ENCODE measurements at places on chromosomes 4 and X.

- no peak for DNase-seq
These were observed 13.8 kb upstream of the PLXNB3 start for GRCh38 chrX:153750127-153750774.

- DNase-seq, result peak; percentile 100
These were observed 435 bp upstream of the MXD4 start for GRCh38 chr4:2262145-2262943.

DNA sequence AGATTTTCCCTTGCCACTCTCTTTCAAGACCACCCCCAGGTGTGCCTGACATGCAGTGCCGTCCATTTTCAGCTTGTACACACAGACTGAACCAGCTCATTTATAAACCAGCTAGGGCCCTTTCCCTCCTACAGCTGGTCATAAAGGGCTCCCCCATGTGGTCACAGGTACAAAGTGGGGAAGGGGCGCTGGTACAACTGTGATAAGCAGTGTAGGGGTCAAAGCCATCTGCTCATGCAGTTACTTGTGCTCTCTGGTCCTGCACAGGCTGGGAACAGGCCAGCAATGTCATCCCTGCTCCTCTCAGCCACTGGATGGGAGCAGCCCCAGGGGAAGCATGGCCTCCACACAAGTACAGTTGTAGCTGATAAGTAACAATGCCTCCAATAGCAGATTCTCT is 20.6 kb downstream of the GABRQ start:
- DNase-seq, result no peak

DNA sequence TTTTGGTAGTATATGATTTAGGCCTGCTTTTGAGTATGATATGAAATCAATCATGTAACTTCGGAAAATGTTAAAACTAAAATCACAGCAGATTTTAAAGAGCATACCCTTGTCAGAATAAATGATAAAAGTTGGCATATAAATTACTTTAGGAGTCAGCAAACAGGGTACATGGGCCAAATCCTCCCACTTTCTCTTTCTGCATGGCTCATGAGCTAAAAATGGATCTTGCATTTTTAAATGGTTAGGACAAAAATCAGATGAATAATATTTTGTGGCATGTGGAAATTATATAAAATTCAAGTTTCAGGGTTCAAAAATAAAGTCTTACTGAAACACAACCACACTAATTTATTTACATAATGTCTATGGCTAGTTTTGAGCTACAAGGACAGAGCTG is 214.9 kb downstream of the GASK1B start:
- DNase-seq, result no peak

- peak; percentile 36 for DNase-seq
These were observed 14.7 kb upstream of the DCHS2 start for GRCh38 chr4:154506253-154506652.

DNA sequence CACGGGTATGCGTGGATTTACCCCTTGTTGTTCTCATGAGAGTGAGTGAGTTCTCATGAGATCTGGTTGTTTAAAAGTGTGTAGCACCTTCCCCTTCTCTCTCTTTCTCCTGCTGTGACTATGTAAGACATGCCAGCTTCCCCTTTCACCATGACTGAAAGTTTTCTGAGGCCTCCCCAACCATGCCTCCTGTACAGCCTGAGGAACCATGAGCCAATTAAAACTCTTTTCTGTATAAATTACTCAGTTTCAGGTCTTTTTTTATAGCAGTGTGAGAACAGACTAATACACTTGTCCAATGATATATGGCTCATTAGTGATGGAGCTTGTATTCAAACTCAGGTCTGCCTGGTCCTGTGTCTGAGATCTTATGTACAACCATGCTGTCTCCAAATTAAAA is 28.5 kb upstream of the RTL3 start:
- DNase-seq, result no peak

GRCh38 chr4:135120195-135120594 is 918.6 kb upstream of the PABPC4L start:
- DNase-seq, result peak; percentile 35

DNA sequence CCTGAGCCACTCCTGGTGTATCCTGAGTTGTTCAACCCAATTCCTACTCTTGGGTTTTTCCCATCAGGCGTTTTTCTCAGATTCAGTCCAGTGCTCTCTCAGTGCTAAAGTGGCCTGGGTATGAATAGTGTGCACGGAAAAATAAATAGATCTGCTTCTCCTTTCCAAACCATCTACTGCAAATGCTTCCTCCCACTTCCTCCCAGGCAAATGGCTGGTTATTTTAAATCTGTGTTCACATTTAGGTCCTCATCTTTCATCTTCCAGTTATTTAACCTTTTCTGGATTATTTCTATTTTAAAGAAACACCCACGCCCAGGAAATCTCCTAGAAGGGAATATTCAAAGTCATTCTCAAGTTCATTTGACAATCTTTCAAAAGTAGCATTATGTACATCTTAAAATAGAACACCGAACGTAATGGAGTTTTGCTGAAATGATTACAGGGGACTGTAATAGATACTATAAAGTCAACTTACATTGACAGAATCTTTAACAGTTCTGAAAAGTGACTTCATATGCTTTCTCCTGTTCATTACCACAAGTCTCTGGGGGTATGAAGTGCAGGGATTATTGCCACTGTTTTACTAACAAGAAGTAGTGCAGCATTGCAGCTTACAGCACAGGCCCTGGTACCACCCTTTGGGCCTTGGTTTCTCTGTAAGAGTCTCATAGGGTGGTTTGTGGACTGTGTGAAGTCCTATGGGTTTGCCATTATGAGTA is 66.3 kb downstream of the MED28 start:
- no peak for DNase-seq

GRCh38 chr4:165626316-165626715 is 246.7 kb upstream of the TLL1 start:
- no peak for DNase-seq

- no peak for DNase-seq
These were observed 300.7 kb downstream of the USP46 start for GRCh38 chr4:52358366-52358765.

GRCh38 chrX:48460606-48461005 is 9.5 kb downstream of the SLC38A5 start:
- DNase-seq, result no peak

DNA sequence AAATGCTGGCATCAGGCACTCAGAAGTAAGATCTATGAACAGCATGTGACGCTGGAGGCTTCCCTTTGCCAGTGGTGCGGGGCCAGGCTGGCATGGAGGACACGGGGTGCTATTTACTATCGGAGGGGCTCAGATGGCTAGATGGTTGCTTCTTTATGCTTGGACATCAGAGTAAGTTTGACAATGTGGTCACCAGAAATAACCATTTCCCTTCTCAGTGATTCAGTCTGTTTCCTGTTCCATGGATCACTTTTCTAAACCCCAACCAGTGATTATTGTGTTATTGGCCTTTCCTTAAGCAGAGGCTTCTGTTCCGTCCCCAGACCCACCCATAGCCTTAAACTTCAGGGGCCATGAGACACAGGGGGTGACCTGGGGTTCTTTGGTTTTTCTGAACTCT is 55.4 kb upstream of the DHX15 start:
- no peak for DNase-seq

DNA sequence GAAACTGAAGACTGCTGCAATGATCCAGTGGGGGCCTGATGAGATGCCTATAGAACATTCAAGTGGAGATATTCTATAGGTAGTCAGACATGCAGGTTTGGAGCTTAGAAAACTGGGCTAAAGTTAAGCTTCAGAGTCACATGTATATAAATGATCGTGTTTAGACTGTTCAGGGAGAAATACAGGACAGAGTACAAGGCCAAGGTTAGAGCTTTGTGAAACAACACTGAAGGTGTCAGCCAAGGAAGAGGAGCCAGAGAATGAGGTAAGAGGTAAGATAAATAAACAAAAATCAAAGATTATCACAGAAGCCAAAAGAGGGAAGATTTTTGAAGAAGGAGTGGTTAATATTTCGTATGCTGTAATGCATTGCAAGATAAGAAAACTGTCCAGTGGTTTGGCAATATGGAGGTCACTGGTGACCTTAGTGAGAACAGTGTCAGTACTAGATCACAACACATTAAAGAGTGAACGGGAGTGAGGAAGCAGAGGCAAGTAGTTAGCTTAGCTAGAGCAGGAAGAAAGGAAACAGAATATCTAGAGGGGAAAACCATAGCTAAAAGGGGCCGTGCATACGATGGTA is 58.0 kb upstream of the KLHL13 start:
- DNase-seq, result no peak

DNA sequence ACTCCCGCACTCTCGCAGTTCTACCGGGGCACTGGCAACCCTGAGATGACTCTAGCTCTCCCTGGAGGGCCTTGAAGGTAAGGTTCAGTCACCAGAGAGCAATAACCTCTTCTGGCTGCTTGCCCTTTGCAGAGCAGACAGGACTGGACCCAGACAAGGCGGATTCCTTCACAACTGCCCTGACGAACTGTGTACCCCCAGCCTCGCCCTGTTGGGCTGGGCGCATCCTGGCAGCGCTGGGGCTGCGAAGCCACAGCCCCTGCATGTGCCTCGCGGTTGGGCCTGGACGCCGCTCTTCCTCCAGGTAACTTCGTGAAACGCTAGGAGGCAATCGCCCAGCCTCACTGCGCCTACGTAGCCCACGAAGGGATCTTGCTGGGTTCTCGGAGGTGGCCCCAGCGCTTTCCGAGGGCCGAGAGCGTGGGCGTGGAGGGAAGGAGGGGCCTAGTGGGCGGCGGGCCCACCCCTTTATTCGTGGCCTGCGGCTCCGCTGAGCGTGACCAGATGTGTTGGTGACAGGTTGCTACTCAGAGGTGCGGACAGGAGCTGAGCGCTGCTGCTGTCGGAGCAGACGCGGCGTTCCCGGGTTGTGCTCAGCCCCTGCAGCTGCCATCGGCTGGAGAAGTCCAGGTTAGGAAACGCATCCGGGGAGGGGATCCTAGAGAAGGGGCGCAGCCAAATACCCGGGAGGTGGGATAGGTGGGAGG is 1.9 kb upstream of the MAMLD1 start:
- DNase-seq, result no peak

GRCh38 chr4:106039796-106040195 is 144.5 kb downstream of the NPNT start:
- DNase-seq, result no peak

- DNase-seq, result no peak
These were observed 9.2 kb downstream of the AREG start for GRCh38 chr4:74453829-74454742.

- no peak for DNase-seq
These were observed 56.9 kb downstream of the METTL14 start for GRCh38 chr4:118742050-118742449.

- DNase-seq, result no peak
These were observed 80.9 kb downstream of the PRDM5 start for GRCh38 chr4:120841580-120841979.

- DNase-seq, result no peak
These were observed 876.3 kb downstream of the C4orf33 start for GRCh38 chr4:129972257-129972656.

GRCh38 chr4:122973465-122973864 is 51.1 kb upstream of the NUDT6 start:
- DNase-seq, result no peak

GRCh38 chr4:86521373-86521969 is 72.6 kb upstream of the PTPN13 start:
- no peak for DNase-seq

DNA sequence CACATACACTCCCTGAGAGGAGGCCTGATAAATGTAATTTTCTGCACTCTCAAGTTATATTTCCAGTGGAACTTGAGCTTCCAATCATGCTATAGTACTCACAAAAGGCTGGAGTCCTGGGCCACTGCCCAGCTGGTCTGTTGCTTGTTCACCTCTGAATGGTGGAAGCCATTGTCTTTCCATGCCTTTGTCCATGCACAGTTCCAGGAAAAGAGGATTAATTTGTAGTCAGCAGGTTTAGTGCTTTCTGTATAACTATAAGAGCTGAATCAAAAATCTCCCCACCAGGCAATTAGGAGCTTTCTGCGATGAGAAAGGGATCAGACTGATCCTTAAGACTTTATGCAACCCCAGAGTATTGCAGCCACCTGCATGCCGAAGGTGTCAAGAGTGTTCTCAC is 195.4 kb upstream of the PGRMC2 start:
- DNase-seq, result no peak

- no peak for DNase-seq
These were observed 32.8 kb upstream of the IL13RA1 start for GRCh38 chrX:118694638-118695037.

DNA sequence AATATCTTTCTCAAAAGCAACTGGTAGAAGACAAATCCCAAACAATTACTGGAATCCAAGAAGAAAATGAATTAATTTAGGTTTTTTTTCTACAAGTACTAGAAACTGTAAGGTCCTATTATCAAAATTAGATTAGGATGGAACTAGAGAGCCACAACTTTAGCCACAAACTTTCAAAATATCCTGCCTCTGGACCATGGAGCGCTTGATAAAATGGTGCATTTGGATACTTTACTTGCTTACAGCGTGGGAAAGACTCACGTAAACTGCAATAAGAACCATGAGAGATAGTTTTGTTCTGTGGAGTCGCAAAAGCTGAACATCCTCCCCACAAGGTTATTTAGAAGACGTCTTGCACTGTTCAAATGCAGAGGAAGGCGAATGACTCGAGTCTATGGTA is at the start of gene DCAF8L2:
DCAF8L2 (plus strand) TSS at position 301 of the 400 bp plus-strand sequence. CDS start 156,552 bp downstream, outside the sequence.
- no peak for DNase-seq

GRCh38 chr4:163923092-163923491 is 428.6 kb downstream of the TMA16 start:
- no peak for DNase-seq

DNA sequence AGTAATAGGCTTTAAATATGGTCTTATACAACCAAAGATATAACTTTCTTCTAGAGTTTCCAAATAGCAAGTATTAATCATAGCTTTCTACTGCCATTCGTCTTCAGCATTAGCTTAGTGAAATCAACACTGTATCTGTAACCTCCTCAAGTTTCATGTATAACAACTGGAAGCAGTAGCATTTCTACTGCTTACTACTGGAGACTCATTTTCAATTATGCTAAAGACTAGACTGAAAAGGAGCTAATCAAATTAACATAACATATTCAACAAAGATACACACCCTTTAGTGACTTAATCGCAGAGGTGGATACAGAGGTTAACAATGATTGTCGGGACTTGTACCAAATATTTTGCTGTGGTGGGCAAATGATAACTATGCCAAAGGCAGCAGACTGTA is 344.2 kb upstream of the TEX13C start:
- no peak for DNase-seq

DNA sequence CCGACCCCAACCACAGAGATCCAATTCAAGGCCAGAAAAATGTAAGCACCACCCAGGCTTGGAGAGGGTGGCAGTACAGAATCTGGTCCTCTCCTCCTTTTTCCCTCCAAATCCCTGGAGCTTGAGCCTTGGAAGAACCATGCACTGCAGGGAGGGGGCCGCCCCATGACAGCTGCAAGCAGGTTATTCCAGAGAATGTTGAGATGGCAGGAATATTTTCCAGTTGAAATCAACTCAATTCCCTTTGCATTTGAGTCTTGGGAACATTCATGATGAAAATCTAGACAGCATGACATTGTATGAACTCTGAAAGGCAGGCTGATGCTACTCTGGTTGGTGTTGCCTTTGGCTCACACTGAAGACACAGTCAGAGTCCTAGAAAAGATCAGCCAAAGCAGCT is 386.6 kb upstream of the FGF16 start:
- no peak for DNase-seq

- DNase-seq, result peak; percentile 79
These were observed 277.1 kb upstream of the TENM3 start for GRCh38 chr4:181966104-181966551.
